CD4-positive, alpha-beta T cell treated with Interleukin-17A for 1 hour (primary cell): ENCODE measurements at places on chromosomes 11 and 22.

- no peak for DNase-seq
Measured at GRCh38 chr11:1457856-1458255, 28.7 kb downstream of the MOB2 start.

- DNase-seq: no peak
Measured at GRCh38 chr22:30013201-30013600, 67.1 kb upstream of the HORMAD2 start.

DNA sequence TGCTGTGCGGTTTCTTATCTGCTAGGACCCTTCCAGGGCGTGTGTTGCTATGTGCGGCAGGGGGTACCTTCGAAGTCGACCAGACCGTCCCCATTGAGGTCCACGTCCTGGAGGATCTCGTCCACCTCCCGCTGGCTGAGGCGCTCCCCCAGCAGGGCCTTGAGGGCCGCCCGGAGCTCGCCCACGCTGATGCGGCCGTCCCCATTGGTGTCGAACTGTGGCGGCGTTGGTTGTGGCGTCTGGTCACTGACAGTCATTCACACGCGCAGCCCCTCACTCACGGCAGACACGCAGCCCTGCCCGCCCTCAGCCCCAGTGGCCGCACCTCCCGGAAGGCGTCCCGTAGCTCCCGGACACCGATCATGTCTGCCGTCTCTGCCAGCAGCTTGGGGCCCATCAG, 3.5 kb downstream of the CABP2 start:
- DNase-seq: no peak

- peak; percentile 66 for DNase-seq
Measured at GRCh38 chr22:45296628-45297297, 12.0 kb downstream of the UPK3A start.

DNA sequence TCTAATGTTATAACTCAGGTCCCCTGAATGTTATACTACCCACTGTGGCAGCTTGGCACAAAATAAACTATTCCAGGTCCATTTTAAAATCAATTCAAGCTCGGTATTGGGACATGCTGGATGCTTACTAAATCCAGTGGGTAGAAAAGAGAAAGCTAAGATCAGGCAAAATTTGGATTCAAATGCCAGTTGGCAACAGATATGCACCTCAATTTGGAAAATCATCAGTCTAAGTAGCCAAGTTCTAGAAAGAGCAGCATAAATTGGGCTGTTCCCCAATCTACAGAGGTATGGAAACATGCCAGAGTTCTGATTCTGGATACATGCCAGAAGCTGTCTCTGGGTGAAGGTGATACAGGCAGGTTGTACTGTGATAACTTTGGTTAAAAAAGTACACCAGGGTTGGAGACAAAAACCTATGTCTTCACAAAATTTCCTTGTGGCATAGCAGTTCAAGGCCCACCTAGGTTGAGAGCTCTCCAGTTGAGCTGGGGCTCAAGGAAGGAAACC, 427.8 kb downstream of the LRRC4C start:
- DNase-seq: no peak

- no peak for DNase-seq
Measured at GRCh38 chr11:2100361-2101170, 38.6 kb downstream of the IGF2 start.

- DNase-seq: no peak
Measured at GRCh38 chr22:37808294-37808657, 542 bp downstream of the GCAT start.

DNA sequence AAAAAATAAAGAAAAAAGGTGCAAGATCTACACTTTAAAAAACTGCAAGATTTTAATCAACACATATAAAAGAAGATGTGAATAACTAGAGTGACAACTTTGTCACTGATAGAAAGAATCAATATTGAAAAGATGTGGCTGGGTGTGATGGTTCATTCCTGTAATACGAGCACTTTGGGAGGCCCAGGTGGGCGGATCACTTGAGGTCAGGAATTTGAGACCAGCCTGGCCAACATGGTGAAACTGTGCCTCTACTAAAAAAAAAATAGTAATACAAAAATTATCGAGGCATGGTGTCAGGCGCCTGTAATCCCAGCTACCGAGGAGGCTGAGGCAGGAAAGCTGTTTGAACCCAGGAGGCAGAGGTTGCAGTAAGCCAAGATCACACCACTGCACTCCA, 21.0 kb upstream of the FBLN1 start:
- no peak for DNase-seq
